NCI-H2107 (cell line): ENCODE measurements at places on chromosomes 1 and 21.

DNA sequence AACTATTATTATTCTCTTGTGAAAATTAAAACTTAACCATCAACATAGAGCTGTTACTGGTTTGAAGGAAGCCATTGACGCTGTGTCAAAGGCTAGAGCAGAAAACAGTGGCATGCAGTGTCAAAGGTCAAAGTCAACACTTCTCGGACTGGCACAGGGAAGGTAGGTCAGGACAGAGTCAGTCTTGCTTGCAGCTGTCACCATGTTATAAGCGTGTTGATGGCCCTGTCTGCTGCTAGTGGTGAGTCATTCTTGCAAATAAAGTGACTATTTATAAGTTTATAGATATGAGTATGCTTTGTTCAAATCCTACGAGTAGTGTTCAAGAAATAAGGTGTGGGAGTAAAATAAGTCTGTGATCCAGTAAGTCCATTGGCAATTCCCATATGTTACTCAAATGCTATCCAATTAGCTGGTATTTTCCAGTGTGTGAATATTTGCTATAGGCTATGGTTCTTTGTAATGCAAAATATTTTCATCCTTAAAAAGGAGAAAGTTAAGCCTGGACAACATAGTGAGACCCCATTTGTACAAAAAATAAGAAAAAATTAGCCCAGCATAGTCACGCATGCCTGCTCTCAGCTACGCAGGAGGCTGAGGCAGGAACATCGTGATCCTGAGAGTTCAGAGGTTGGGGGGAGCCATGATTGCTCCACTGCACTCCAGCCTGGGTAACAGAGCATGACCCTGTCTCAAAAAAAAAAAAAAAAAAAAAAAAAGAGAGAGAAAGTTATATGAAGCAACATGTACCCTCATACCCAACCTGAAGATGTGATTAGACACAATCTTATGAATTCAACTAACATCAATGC lies 26.3 kb upstream of the TINAGL1 start:
- no peak for DNase-seq

- no peak for DNase-seq
These were observed 137.9 kb upstream of the F3 start for GRCh38 chr1:94679332-94680038.

DNA sequence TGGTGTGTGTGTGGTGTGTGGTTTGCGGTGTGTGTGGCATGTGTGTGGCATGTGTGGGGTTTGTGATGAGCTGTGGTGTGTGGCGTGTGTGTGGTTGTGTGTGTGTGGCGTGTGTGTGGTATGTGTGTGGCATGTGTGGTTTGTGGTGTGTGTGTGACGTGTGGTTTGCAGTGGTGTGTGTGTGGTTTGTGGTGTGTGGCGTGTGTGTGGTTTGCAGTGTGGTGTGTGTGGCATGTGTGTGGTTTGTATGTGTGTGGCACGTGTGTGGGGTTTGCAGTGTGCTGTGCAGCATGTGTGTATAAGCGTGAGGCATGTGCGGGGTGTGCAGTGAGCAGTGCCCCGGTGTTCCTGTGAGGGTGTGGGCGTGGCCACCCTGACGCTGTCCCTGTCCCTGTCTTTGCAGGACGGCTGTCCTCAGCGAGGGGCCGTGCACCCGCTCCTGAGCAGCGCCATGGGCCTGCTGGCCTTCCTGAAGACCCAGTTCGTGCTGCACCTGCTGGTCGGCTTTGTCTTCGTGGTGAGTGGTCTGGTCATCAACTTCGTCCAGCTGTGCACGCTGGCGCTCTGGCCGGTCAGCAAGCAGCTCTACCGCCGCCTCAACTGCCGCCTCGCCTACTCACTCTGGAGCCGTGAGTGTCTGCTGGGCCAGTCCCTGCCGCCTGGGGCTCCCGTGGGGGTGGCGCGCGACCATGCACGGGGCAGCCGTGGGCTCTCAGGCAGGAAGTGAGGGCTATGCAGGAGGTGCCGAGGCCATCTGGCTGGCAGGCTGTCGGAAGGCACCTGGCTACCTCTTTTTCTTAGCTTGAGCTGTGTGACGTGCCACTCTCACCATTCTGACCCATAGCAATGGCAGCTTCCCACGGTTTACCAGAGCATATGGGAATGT lies 52.6 kb upstream of the TRAPPC10 start:
- DNase-seq = no peak

GRCh38 chr1:245805532-245805931 lies 650.7 kb downstream of the KIF26B start:
- DNase-seq = no peak

GRCh38 chr1:246083416-246083815 lies 423.7 kb downstream of the SMYD3 start:
- no peak for DNase-seq
